CD14-positive monocyte (primary cell): ENCODE measurements at places on chromosomes 4 and X.

DNA sequence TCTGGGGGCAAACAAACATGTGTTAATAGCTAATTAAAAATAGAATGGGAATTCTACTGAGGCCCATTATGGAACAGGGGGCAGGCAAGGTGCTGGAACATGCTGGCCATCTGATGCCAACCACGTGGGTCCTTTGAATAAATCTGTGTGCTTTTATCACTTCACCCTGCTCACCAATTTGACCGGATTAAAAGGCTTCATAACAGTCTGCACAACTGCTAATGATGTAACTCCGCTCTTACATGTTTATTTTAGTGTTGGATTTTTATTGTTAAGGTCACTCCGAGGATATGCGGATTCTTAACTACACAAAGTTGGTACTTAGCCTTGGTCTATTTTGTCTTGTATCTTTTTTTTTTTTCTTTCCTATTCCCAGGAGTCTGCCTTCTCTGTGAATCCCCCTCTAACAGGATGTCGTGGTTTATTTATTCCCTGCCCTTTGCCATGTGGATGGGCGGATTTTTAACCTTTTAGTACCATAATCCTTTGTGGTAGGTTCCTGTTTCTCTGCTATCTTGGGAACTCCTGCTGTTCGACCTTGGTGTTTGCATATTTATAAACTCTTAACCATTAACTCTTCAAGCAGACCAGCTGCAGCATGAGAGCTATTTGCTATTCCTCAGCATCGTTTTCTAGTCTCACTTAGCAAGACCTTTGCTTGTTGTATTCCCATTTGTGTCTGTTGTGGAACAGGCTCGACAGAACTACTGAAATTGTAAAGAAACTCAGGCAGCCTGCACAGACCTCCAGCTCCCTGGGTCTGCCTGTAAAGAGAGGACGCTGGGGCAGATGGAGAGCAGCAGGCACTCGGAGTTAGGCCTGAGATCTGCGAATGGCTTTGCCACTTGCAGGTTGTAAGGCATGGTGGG lies 38.0 kb downstream of the TRIM2 start:
- DNase-seq: no peak

DNA sequence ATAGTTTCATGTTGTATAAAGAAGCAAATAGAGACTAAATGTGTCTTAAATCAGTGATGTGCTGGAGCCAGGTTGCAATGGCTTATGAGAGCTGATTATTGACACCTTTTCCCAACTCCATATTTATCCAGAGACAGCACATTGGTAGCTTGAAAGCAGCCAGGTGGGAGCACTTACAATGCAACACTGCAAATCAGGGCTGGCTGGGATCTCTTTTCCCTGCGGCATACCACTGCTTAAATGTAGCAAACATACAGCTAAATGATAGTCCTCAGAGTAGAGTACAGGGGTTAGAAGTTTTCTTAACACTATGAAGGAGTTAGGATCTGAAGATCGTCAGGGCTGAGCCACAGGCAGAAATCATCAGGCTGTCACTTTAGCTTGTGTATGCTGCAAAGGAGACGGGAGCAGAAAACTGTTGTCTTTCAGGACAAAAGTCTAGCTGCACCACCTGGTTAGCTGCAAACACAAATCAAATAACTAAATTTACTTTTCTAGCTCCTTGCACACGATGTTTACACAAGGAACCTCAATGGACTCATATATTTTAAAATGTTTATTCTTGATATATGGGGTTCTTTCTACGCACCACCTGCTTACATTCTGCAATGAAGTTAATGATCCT lies 527.3 kb downstream of the TLL1 start:
- no peak for DNase-seq

DNA sequence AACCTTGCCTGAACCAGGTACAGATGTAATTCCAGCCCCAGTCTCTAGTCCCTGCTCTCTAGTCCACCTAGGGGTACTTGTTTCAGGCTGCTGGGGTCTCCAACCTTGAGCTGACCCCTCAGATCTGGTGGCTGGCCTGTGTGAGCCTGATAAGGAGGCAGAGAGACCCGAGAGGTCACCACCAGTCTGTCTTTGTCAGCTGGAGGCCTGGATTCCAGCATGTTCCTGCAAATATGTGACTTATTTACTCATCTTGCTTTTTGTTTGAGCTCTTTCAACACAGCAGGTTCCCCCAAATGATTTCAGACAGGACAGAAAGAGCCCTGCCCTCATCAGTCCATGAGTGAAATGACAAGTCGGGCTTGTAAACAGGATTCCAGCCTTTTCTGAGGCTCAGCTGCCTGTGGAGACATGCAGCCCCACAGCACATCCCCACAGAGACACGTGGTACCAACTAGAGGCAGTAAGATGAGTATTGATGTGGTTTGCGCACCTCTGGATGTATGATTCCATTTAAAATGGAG lies 37.5 kb upstream of the STK26 start:
- peak; percentile 27 for DNase-seq

GRCh38 chr4:169142391-169142790 lies 128.4 kb downstream of the SH3RF1 start:
- no peak for DNase-seq

GRCh38 chr4:188168726-188169373 lies 29.6 kb downstream of the TRIML1 start:
- DNase-seq: no peak

DNA sequence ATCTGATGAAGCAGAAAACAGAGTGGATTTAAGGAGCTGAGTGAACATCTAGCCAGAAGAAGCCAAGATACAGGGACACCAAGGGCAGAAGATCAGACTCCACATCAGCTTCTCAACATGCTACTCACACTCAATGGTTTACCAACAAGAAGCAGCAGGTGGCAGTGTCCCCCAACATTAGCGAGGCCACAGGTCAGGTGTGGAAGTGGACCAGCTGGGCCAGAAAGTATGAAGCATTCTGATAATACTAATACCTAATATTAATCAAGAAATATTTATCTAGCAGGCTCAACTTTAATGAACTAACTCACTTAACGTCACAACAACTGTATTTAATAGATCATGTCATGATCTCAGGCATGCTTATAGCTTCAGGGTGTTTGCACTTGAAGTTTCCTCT lies 73.4 kb upstream of the TTC29 start:
- DNase-seq: no peak
